ENCODE measurements at places on chromosomes 6 and 20. TPM values are rescaled to one million over a fixed set of nuclear protein-coding genes. Genes with fewer than 3 reads are reported as not detected.

DNA sequence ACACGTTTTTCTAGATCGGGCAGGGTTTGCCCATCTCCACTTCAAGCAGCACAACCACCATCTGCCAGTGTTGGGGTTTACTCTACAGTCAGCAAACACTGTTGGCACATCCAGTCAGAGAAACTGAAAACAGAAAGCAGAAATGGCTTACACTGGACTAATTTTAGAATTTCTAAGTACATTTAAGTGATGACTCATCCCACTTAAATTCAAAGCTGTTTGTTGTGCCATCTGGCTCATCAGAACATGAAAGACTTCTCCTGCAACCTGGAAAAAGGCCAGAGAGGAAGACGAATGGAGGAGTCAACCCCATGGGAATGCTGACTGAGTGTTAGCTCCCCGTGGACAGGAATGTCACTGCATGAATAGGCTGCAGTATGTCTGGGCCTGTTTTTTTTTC lies 21.8 kb downstream of the FAM209B start:
- peaks cover 6% of the 10 kb centered on the region for H3K4me1 ChIP-seq
- H3K27me3 ChIP-seq: no peaks in the 10 kb centered on the region
- no peak for DNase-seq
- H3K4me3 ChIP-seq: no peak overlapping the region

DNA sequence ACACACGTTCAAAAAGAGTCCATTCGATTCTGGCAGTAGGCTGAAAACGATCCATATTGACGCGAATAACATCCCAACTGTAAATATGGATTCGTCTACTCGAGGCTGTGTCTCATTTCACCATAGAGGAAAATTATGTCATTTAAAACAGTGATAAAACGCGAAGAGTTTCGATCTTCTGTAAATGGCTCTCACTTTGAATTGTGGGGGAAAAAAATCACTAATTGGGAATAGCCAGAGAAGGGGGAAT lies 845 bp upstream of the MARCKS start:
- H3K36me3 ChIP-seq: no peaks in the 10 kb centered on the region
- peak overlapping the region; percentile 94 for H3K27ac ChIP-seq
- peaks cover 21% of the 10 kb centered on the region for H3K4me1 ChIP-seq
- DNase-seq: no peak

GRCh38 chr6:153167061-153167891 lies 36.2 kb upstream of the RGS17 start:
- H3K36me3 ChIP-seq: no peaks in the 10 kb centered on the region
- no peaks in the 10 kb centered on the region for H3K27me3 ChIP-seq
- no peak overlapping the region for H3K27ac ChIP-seq

GRCh38 chr6:16776394-16777017 lies 15.2 kb upstream of the ATXN1 start:
- peaks cover 6% of the 10 kb centered on the region for H3K4me1 ChIP-seq
- no peak overlapping the region for H3K27ac ChIP-seq
- no peak for DNase-seq

DNA sequence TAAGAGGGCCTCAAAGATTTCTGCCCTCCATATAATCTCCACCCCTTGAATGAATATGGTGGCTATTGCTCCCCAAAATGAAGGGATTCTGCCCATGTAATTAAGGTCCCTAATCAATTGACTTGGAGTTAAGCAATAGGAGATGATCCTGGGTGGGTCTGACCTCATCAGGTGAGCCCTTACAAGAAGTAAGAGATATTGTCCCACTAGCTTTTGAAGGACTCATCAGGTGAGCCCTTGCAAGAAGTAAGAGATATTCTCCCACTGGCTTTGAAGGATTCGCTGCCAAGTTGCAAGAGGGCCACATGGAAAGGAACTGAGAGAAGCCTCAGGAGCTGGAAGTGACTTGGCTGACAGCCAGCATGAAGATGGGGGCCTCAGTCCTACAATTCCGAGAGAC lies 103.4 kb downstream of the BMP7 start:
- no peak for DNase-seq
- no peaks in the 10 kb centered on the region for H3K36me3 ChIP-seq
- H3K4me1 ChIP-seq: no peaks in the 10 kb centered on the region
- no peak overlapping the region for H3K27ac ChIP-seq
- H3K4me3 ChIP-seq: no peak overlapping the region

GRCh38 chr6:52566201-52566600 lies 10.7 kb downstream of the TRAM2 start:
- no peaks in the 10 kb centered on the region for H3K27me3 ChIP-seq
- H3K27ac ChIP-seq: peak overlapping the region; percentile 41
- DNase-seq: no peak
- H3K4me3 ChIP-seq: no peak overlapping the region
- peaks cover 51% of the 10 kb centered on the region for H3K4me1 ChIP-seq

DNA sequence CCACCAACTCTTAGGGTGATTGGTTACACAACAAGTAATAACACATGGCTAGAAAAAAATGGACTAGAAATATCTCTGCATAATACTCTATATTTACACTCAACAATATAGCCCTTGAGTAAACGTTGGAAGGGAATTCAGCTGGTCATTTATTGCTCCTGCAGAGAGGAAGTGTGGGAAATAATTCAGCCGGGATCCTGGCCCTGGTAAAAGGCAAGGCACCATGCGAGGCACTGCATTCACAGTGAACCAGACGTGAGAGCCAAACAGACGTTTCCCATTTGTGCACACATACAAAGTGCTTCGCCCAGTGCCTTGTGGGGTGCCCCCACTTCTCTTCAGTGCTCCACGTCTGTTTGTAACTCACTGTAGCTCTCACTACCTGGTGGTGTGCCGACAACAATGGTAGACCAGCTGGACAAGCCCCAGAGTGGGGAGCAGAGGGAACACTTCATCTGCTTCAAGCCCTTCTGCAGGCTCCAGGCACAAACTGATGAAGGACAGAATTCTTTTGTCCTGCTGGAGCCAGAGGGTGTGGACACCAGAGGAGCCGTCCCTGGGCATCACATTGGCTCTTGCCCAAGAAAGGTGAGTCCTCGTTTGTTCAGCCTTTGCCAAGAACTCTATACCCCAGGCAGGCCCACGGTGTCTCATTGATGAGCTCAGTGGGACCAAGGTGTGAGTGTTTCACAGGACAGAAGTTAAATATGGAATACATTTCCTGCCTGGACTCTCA lies 18.8 kb downstream of the SYNDIG1 start:
- H3K4me1 ChIP-seq: no peaks in the 10 kb centered on the region
- no peaks in the 10 kb centered on the region for H3K36me3 ChIP-seq
- no peak for DNase-seq
- H3K4me3 ChIP-seq: no peak overlapping the region
- peaks cover 7% of the 10 kb centered on the region for H3K27me3 ChIP-seq

GRCh38 chr6:135423649-135424128 lies 73.9 kb downstream of the AHI1 start:
- peaks cover 9% of the 10 kb centered on the region for H3K36me3 ChIP-seq
- no peak for DNase-seq
- no peaks in the 10 kb centered on the region for H3K27me3 ChIP-seq
- peaks cover 3% of the 10 kb centered on the region for H3K4me1 ChIP-seq
- H3K27ac ChIP-seq: no peak overlapping the region

DNA sequence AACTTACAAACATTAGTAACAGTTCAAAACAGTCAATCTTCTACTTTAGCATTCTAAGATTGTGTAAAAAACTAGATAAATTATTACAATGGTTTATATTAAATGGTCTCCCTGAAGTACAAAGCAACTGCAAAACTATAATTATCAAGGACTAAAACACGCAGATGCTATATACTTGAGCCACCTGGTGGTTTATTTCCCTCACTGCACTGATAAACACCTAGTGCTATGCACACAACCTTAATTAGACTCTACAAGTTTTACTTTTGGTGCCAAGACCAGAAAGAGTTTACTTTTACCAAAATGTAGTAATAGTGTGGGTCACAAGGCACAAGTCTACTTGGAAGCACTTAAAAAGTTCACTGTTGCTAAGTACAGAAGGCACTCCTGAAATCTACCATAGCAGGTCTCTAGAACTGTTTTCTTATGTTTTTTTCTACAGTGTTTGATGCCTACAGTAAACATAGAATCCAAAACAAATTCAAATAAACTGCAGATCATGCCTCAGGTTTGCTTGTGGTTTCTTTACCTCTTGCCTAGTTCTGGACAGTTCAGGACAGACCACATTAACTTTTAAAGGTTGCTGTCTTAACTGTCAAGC lies 49.2 kb downstream of the GMDS start:
- H3K27ac ChIP-seq: no peak overlapping the region
- H3K36me3 ChIP-seq: no peaks in the 10 kb centered on the region
- H3K4me1 ChIP-seq: peaks cover 11% of the 10 kb centered on the region
- H3K27me3 ChIP-seq: no peaks in the 10 kb centered on the region
- DNase-seq: no peak

- H3K27me3 ChIP-seq: no peaks in the 10 kb centered on the region
- H3K4me1 ChIP-seq: no peaks in the 10 kb centered on the region
- H3K36me3 ChIP-seq: peaks cover 93% of the 10 kb centered on the region
- H3K27ac ChIP-seq: no peak overlapping the region
- DNase-seq: no peak
These were observed 6.4 kb downstream of the DLK2 start for GRCh38 chr6:43448916-43449315.

DNA sequence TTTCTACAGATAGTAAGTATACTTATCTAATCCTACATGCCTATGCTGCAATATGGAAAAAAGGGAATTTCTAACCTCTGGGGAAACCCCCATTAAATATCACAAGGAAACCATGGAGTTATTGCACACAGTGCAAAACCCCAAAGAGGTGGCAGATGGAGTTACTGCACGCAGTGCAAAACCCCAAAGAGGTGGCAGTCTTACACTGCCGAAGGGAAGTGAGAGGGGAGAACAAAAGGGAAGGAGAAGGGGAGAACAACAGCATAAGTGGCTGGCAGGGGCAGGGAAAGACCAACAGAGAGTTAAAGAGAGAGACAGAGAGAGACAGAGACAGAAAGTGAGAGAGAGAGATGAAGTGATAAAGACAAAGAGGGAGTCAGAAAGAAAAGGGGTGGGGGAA lies 43.8 kb upstream of the EIF2S2 start:
- DNase-seq: no peak
- H3K4me1 ChIP-seq: no peaks in the 10 kb centered on the region
- H3K27me3 ChIP-seq: no peaks in the 10 kb centered on the region
- H3K4me3 ChIP-seq: no peak overlapping the region
- no peaks in the 10 kb centered on the region for H3K36me3 ChIP-seq

- no peak overlapping the region for H3K27ac ChIP-seq
- no peaks in the 10 kb centered on the region for H3K27me3 ChIP-seq
- H3K36me3 ChIP-seq: no peaks in the 10 kb centered on the region
- no peak for DNase-seq
- H3K4me1 ChIP-seq: no peaks in the 10 kb centered on the region
These were observed 339.8 kb upstream of the EPHA7 start for GRCh38 chr6:93759190-93759589.

GRCh38 chr6:37173493-37174195 lies 3.7 kb downstream of the PIM1 start:
- peaks cover 40% of the 10 kb centered on the region for H3K36me3 ChIP-seq
- peaks cover 49% of the 10 kb centered on the region for H3K4me1 ChIP-seq
- no peaks in the 10 kb centered on the region for H3K27me3 ChIP-seq
- peak overlapping the region; percentile 99 for H3K4me3 ChIP-seq

DNA sequence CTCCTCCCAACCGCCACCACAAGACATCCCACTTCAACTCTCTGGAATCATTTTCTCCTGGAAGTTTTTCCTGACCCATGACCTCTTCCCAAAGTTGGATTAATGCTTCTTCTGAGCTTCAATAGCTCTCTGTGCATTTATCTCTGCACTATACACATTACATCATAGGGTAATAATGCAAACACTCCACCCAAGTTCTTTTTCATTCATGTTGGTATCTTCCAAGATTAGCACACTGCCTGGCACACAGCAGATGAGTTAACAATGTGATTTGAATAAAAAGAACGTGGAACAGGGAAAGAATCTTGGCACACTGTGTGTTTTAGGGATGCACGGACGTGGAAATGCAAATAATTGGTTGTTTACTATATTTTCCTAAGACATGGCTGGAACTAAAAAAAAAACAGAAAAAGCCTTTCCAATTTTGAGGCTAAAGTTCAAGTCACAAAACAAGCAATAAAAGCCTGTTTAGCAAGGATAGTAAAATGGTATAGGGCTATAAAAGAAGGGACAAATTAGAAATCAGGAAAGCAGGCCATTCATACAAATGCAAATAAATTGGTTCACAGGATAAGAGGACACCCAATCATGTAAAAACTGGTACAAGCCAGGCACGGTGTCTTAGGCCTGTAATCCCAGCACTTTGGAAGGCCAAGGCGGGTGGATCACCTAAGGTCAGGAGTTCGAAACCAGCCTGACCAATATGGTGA lies 1.6 kb upstream of the FAM135A start:
- no peak for DNase-seq
- H3K27ac ChIP-seq: no peak overlapping the region
- no peaks in the 10 kb centered on the region for H3K27me3 ChIP-seq
- H3K36me3 ChIP-seq: no peaks in the 10 kb centered on the region
- H3K4me3 ChIP-seq: no peak overlapping the region
- H3K4me1 ChIP-seq: peaks cover 19% of the 10 kb centered on the region

DNA sequence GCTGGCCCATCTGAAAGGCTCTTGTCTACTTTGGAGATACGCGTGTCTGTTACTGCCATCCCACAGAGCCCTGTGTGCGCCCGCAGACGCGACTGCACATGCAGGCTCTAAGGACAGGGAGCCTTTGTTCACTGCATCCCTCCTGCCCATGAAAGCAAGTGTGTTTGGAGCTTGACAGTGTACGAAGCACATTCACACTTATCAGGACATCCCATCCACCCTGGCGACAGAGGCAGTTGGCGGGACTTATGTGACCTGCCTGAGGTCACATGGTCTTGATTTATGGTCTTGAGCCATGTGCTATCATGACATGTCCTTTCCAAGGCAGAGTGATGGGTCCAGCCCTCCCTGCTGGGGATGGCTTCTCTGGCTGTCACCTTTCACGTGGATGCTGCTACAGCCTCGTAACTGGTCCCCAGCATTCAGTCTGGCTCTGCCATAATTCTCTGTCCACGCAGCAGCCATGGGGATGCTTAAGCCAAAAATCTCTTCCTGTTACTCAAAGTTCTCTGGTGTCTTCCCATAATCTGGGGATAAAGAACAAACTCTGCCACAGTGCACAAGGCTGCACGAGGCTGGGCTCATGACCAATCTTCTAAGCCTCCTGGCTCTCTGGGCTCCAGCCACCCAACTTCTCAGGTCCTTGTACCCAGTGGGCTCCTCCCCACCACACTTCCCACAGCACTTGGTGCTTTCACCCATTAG lies 36.3 kb upstream of the FAM83D start:
- DNase-seq: no peak
- H3K4me1 ChIP-seq: peaks cover 9% of the 10 kb centered on the region
- H3K36me3 ChIP-seq: no peaks in the 10 kb centered on the region
- H3K27ac ChIP-seq: no peak overlapping the region
- no peak overlapping the region for H3K4me3 ChIP-seq

GRCh38 chr6:108671175-108671574 lies 110.5 kb downstream of the FOXO3 start:
- H3K27me3 ChIP-seq: no peaks in the 10 kb centered on the region
- H3K4me1 ChIP-seq: peaks cover 63% of the 10 kb centered on the region
- no peak for DNase-seq

- H3K36me3 ChIP-seq: no peaks in the 10 kb centered on the region
- DNase-seq: no peak
- H3K4me1 ChIP-seq: peaks cover 28% of the 10 kb centered on the region
These were observed 44.4 kb downstream of the FYN start for GRCh38 chr6:111828809-111829208.

The APMAP gene
- 82.9 TPM for total RNA-seq

The KHDC1L gene
- total RNA-seq: not detected

The CYP24A1 gene
- 0.21 TPM for total RNA-seq

The EDN1 gene
- total RNA-seq: 61.2 TPM

The FAM83B gene
- total RNA-seq: 0.12 TPM

The SPEF1 gene
- 3.9 TPM for total RNA-seq

The GNAS-AS1 gene
- total RNA-seq: 0.97 TPM

The CLVS2 gene
- 0.03 TPM for total RNA-seq

The TFAP2D gene
- not detected for total RNA-seq

The NAPB gene
- total RNA-seq: 11.0 TPM

All from lower lobe of right lung (tissue), 2 donors.